ENCODE measurements at places on chromosomes 11 and 22. TPM values are rescaled to one million over a fixed set of nuclear protein-coding genes. Genes with fewer than 3 reads are reported as not detected.
A peak's percentile ranks its signal among the peaks of the same experiment; 100 is the strongest.

DNA sequence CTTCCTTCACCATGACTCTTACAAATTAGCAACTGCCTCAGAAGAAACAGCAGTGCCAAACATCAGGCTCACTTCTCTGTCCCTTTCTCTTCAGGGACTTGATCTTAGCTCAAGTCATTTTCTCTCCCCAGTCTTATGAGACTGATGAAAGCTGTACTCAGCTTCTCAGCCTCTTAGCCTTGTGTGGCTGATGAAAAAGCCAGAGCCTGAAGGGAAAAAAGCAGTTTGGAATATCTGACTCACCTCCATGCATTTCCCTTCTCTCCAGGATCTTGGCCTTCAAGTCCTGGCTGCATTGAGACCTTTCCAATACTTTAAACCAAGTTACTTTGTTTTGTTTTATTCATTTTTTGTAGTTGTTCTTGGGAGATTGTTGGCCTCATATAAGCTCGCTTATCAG is 195.9 kb downstream of the SPON1 start:
- DNase-seq, result no peak

DNA sequence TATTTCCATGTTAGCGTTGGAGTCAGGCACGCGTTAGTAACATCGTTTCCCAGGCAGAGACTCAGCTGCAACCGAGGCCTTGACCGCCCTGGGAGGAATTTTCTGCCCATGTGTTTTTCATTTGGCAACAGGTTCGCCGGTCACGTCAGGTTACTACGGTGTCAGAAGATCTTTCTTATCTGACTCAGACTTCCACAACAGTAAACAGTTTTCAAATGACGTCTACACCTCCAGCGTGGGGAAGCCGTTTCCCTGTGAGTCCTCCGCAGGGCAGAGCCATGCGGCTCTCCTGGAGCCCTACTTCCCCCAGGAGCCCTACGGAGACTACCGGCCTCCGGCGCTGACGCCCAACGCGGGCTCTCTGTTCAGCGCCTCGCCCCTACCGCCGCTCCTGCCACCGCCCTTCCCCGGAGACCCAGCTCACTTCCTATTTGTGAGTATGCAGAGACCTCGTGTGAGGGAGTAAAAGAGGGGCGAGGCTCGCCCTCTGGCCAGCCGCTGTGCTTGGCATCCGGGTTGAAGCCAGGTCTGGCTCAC is 14.3 kb upstream of the POU2AF3 start:
- no peak for DNase-seq

GRCh38 chr11:63553759-63554158 is 9.4 kb downstream of the PLAAT2 start:
- peak; percentile 40 for DNase-seq

DNA sequence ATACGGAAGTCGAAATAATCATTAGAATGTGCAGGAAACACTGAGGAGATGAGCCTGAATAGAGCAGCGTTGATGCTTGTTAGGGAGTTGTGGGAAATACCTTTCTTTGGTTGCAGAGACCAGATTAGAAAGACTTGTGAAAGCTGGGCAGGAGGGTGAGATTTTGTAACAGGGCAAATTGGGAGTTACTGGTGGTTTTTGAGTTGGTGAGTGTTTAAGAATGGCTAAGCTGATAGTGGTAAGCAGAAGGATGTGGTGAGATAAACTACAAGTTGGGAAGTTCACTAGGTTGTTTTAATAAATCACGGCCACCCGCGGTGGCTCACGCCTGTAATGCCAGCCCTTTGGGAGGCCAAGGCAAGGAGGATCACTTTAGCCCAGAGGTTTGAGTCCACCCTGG is 34.4 kb downstream of the MCAM start:
- no peak for DNase-seq

- no peak for DNase-seq
Observed at GRCh38 chr11:15499674-15500073, 385.0 kb downstream of the INSC start.

The CD3E gene
- not detected for total RNA-seq

The ANKK1 gene
- 1.4 TPM for total RNA-seq

- no peak for DNase-seq
Observed at GRCh38 chr11:6273188-6273587, 13.6 kb downstream of the CCKBR start.

The OR51E1 gene
- total RNA-seq, result not detected

DNA sequence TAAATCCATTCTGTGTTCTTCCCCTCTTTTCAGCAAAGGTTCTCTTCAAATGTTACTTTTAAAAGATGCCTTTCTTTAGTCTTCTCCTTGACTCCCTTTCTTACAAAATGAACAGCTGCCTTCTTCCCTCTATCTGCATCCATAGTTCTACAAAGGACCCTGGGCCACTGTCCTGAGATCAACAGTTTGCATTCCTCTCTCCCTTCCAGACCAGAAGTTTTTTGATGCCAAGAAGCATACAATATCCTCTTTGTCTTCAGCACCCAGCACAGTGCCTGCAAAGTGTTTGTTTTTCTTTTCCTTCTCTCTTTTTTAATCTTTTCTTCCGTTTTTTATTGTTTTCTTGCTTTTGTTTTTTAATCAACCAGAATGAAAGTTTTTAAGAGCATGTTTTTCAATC is 183.5 kb upstream of the SNX19 start:
- DNase-seq, result no peak

The KCNK4 gene
- total RNA-seq, result not detected

The TPBGL gene
- total RNA-seq, result not detected

The FAM118A gene
- total RNA-seq, result 15.5 TPM

DNA sequence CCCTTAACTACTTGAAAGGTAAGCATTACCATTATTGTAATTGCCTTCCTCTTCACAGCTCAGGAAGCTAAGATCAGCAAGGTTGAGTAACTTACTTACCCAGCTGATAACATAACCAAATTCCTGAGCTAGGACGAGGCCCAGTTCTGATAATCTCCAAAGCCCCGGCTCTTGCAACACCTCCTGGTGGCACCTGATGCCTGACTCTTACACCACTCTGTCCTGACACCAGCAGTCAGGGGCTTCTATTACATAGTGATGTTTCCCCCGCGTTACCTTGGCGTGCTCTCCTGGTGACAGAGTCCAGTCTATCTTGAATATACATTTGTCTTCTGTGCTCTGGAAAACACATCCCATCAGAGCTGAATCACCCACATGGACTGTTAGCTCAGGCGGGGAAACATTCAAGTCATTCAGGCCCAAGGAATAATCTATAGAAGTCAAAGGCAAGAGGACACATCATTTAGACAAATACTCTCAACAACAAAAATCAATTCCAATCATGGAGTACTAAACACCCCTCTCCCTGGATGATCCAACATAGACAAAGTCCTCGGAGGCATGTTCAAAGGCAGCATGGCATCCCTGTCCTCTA is 12.6 kb downstream of the JAML start:
- no peak for DNase-seq

DNA sequence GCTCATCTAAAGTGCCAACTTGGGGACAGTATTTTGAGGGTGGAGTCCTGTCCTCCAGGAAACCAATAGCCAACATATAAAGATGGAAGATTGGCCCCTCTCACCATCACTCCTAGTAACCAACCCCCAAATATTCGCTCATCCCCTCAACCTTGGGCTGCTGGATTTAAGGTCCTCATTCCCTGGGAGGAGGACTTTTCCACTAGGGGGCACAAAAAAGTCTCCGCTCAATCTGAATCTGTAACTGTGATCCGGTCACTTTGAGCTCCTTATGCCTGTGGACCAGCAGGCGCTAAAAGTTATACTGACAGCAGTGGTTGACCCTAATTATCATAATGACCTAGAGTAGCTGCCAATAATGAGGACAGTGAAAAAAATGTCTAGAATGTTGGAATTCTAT is 20.5 kb upstream of the CLPB start:
- no peak for DNase-seq

GRCh38 chr22:45645150-45645525 is 26.5 kb upstream of the ATXN10 start:
- DNase-seq, result no peak

DNA sequence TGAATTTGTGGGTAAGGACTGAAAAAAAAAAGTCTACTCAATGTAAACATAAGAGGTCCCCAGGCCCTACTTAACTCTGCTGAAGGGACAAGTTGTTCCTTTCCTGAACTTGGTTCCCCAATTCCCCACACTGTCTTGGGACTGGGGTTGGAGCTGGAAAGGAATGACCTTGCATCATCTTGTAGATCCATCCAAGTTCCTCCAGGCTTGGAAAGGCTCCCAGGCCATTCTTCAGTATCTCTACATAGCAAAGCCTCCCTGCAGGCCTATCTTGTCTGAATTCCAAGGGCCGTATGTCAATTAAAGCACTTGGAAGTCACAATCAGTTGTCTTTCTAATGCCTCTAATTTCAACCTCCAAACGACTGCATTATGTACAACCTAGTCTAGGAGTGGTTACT is 361.2 kb downstream of the TMEM135 start:
- DNase-seq, result no peak
